A549 treated with dexamethasone at 1 μM for 4 hours (cell line): ENCODE measurements at places on chromosomes 12 and 14. TPM values are rescaled to one million over a fixed set of nuclear protein-coding genes. Genes with fewer than 3 reads are reported as not detected.

The ACOT4 gene
- 1.5 to 1.8 TPM (median 1.7 TPM) in 5 replicates for total RNA-seq

The CPM gene
- 5.3 to 8.4 TPM (median 6.8 TPM) in 5 replicates for total RNA-seq

The STON2 gene
- 1.6 to 2.9 TPM (median 2.5 TPM) in 5 replicates for total RNA-seq

The FSCB gene
- not detected in 5 replicates for total RNA-seq

The REP15 gene
- total RNA-seq, result 0.28 to 0.62 TPM (median 0.40 TPM) in 5 replicates
